CD4-positive, alpha-beta T cell treated with Interleukin-21 for 1 hour (primary cell): ENCODE measurements at places on chromosomes 16 and 17.
A peak's percentile ranks its signal among the peaks of the same experiment; 100 is the strongest.

- no peak for DNase-seq
These were observed 415 bp downstream of the XYLT1 start for GRCh38 chr16:17470182-17470907.

DNA sequence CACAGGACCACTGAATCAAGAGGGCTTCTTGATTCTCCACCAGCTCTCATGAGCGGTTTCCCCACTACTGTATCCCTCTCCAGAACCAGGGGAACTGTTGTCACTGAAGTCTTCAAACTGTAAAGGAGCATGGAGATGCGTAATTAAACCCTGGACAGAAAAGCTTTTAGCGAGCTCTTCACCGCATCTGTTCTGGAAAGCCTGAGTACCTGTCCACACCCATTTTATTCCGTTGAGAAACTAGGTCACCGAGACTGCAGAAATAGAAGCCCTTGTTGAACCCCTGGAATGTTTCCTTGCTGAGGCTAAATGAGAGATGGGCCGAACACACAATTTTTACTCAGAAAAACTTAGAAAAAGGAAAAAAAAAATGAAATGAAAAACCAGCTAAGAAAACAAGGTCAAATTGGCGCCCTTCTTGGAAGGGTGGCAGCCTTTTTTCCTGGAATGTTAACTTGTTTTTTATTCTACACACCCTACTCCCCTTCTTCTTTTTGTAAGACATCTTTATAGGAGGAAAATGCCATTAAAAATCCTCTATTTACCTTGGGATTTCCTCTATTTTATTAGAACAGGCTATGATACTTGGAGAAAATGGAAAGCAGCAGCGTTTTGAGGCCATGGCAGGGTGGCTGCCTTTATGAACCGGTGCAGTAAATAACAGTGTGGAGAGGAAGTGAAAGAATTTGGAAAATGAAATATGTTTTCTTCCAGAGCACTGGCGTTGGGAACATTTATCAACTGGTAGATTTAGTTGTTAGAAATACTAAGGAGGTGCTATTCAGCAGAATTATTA lies 52.6 kb upstream of the CRISPLD2 start:
- DNase-seq = peak; percentile 24

DNA sequence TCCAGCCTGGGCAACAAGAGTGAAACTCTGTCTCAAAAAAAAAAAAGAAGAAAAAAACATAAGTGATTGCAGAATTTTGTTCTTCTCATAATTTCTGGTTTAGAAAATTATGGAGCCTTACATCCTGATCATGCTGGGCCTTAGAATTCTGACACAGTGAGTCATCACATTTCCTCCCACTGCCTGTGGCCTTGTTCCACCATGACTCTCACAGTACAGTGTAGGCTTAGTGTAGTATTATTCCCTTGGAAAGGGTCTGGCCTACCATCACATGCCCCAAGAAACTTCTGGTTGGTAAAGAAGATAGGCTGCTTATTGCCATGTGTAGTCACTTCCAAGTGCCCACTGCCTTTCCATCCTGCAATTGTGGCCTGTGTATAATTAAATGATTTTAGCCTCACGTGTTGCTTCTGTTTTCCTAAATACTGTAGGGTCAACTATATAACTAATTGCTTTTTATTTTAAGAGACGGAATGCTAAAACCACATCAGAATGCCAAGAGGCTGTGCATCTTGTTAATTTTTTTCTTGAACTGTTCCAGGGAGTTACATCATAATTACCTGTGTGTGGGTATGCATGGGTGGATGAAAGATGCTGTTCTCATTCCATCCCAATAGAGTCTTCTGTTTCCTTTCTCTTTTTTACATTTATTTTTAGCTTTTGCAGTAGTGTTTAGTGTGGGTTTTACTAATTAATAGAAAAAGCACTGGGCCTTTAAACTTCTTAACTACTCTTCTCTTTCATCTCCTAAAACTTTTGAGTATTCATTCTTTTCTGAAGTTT lies 25.9 kb downstream of the OGFOD1 start:
- DNase-seq = no peak

DNA sequence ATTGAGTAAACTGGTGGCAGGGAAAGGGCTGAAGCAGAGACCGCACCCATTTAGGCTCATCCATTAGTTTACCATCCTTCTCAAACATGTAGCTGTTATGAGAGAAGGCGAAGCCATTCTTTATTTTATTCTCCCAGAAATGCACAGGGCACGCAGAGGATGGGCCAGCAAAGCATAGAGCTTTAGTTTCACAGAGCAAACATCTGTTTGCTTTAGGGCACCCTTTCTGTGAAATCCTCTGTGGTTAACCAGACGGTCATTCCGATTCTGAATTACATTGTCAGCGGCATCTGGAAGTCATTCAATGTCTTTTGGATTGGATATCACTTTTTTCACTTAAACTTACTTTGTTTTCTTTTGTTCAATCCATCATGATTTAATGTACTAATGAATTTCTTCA lies 96.0 kb downstream of the TOX3 start:
- no peak for DNase-seq

GRCh38 chr17:17361543-17361866 lies 58.3 kb downstream of the NT5M start:
- DNase-seq = no peak

GRCh38 chr16:52825892-52826291 lies 226.8 kb downstream of the CHD9NB start:
- no peak for DNase-seq

DNA sequence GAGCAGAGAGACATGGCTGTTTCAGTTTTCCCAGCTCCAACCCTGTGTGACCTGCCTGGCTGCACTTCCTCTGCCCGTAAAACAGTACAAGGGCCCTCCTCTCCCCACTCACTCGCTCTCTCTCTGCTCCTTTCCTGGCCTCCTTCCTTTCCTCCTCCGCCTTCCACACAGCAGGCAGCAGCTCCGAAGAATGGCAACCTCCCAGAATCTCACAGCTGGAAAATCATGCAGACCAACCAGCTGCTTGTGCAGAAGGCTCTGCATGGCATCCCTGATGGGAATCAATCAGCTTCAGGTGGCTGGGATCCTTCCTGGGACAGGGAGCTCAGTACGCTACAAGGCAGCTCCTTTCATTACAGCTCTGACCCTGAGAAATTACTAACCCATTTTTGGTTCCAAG lies 27.4 kb downstream of the TMEM132E start:
- DNase-seq = no peak

GRCh38 chr16:23682181-23682580 lies 3.5 kb downstream of the PLK1 start:
- DNase-seq = no peak

DNA sequence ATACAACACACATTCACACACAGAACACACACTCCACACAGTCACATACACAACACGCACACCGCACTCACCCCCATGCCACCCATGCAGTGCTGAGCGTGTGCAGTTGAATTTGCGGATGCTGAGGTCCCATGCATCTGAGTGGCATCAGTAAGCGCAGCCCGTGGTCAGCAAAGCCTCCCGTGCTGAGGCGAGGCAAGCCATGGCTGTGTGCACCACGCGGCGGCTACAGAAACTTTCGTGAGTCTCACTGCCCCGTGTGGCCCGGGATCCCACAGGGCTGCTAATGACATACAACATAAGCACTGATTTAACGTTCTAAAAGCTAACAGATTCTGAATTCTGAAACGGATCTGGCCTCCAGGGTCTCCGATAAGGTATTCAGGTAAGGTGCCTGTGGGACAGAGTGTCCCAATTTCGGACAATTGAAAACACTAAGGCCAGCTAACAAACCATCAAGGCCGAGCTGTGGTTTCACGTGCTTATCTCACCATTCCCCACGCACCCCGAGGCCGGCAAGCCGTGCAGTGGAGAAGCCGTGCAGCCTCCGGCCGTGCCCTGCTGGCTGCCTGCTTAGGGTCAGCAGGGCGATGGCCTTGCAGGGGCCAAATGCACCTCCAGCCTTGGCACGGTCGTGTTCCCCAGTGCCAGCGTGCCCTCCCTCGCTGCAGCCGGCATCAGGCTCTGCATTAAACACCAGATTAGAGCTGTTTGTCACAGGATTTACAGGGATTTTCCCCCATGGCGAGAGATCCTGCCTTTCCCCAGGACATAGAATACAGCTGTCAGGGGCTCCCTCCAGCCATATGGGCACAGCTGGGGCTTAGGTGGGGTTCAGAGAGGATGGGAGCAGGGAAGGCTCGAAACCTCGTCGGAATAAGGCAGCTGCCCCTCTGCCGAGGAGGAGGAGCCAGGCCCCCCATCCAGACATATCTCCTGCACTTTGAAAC lies 191.7 kb downstream of the C16orf95 start:
- no peak for DNase-seq

DNA sequence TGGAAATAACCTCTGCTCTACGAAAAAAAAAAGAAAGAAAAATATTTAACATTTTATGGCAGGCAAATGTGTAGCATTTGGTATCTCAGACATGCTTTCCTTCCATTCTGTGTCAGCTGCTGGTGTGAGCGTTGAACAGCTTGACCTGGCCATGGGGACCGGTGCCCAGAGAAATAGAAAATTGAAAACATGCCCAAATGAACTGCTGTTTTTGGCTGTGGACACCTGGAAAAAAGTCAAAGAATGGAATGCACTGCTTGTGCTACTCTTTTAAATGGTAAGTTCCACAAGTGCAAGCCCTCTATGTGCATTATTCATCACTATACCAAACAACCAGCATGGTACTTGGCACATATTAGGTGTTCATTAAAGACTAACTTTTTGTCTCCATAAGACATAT lies 127.2 kb downstream of the CDH8 start:
- DNase-seq = no peak

DNA sequence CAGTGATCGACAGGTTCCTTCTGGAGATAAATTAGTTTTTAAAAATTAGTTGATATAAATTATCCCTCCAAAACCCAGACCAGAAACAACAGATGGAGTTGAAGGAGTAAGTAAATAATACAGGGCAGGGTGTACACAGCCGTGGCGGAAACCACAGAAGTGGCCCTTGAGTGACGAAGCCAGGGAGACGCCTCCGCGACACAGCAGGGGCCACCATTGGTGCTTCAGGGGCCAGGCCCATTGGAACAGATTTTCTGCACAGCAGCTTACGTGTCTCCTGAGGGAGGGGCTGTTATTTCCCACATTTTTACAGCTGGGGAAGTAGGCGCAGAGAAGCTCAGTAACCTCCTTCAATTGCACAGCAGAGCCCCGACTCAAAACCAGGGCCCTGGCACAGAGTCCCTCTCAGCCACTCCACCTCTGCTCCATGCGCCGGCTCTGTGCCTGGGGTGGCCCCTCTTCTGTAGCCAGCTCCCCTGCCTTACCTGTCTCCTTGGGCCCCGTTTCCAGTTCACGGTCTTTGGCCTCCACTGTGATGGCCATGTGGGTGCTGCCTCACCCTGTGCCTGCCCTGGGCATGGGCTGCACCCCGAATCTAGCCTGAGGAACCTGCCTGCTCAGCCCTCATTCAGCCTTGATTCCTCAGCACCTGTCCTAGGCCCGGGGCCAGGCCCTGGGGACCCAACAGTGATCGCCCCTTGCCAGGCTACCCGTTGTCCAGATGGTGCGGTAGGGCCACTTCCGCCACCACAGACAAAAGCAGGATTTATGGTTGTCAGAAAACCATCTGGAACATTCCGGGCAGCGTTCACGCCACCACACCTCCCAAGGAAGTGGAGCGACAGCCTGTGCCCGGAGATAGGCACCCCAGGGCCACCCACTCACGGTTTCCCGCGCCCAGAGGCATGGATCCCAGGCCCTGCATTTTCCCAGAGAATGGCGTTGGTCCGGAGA lies 128.5 kb upstream of the GSE1 start:
- DNase-seq = no peak

GRCh38 chr17:2176499-2177169 lies 121.7 kb downstream of the HIC1 start:
- DNase-seq = no peak
